ENCODE measurements at places on chromosomes 7 and 10. TPM values are rescaled to one million over a fixed set of nuclear protein-coding genes. Genes with fewer than 3 reads are reported as not detected.

WDR91 gene
- total RNA-seq, result 2.1 TPM

SPDYE9 gene
- total RNA-seq, result not detected

PNLIP gene
- total RNA-seq, result not detected

TMEM273 gene
- not detected for total RNA-seq

MYOF gene
- total RNA-seq, result 317 TPM

RARRES2 gene
- total RNA-seq, result 48.7 TPM

TRIM73 gene
- total RNA-seq, result 0.03 TPM

TRIM50 gene
- not detected for total RNA-seq

EPHB6 gene
- total RNA-seq, result 2.7 TPM

ITIH2 gene
- total RNA-seq, result not detected

GFRA1 gene
- 21.3 TPM for total RNA-seq

CFAP69 gene
- total RNA-seq, result 2.1 TPM
